Fibroblast of skin of right biceps (primary cell): ENCODE measurements at places on chromosomes 2 and 18.

- DNase-seq: no peak
Measured at GRCh38 chr2:145797692-145798091, 1277.8 kb upstream of the ZEB2 start.

DNA sequence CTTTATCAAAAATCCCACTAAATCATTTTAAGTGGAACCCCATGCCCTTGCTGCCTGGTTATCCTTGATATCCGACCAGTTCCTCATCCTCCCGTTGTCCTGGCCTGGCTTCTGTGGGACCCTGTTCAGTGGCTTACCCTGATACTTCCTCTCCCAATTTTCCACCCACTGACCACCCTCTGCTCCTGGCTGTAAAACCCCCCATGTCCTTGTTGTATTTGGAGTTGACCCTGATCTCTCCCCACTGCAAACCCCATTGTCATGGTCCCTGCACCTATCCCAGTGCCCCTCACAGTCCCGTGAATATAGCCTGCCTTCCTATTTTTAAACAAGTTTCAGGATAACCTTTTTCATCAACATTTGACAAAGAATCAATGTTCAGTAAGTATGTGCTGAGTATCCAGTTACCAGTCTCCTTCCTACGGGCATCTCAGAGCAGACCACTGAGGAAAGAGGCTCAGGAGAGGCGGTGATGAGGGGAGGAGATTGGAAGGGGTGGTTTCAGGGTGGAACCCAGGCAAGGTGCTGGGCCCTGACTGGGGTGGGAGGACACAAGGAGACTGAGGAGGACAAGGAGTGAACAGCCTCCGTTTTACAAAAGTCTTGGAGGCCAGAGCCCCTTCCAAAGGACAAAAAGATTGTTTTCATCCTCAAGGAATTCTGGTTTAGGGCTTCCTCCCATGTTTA lies 131.8 kb downstream of the PXDN start:
- DNase-seq: no peak

DNA sequence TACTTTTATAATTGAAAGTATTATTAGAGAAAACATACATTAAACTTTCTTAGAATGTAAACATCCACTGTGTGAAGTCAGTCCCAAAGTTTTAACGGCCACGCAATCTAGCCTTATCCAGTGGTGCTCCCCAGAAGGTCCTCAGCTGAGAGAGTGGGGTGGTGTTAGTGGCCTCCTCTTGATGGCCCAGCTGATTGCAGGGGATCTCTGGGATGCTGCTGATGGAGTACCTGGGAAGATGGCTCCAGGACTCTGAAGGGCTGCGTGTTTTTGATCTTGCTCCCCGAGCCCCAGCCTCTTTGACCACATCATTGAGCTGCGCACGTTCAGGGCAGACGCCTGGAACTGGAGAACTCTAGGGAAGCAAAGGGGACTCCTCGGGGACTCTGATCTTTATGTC lies 181.4 kb downstream of the FAM210A start:
- no peak for DNase-seq

GRCh38 chr2:68637047-68637446 lies 6.3 kb upstream of the PROKR1 start:
- DNase-seq: no peak

- DNase-seq: no peak
Measured at GRCh38 chr18:8253944-8254343, 355.3 kb upstream of the RAB12 start.

DNA sequence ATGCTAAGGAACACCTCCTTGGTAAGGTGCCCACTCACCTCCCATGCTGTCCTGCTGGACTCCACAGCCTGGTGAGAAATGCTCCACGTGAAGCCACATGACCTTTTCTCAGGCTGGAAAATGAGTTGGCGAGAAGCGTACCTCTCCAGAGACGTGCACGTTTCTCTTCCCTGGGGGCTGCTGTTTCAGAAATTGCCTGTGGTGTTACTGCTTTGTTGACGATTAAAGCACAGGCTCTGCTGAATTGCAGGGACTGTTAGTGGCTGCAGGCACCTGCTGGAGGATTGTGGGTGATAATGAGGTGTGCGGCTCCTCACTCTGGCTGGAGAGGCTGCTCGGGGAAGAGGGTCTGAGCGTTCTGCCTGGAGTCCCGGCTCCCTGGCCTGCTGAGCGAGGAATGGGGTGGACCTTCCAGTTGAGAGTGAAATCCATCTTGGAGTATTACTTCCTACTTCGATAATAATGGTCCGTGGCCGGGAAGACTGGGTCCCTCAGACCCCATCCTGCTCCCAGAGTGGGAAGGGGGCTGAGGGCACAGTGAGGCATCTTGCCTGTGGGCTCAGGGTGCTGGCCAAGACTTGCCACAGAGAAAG lies 199.3 kb upstream of the HDAC4 start:
- no peak for DNase-seq

- DNase-seq: no peak
Measured at GRCh38 chr2:86308984-86309695, 28.3 kb downstream of the REEP1 start.

DNA sequence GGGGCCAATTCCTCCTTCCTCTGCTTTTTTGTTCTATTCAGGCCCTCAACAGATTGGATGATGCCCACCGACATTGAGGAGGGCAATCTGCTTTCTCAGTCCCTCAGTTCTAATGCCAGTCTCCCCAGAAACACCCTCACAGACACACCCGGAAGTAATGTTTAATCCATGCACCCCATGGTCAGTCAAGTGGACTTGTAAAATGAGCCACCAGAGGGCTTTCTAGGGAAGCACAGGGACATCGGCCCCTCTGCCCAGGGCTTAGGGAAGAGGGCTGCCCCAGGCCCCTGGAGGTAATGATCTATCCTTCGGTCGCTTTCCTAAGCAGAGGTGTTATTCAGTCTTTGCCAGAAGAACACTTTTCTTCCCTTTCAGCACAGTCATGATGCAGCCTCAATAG lies 107.4 kb downstream of the PDCL3 start:
- DNase-seq: no peak

- DNase-seq: no peak
Measured at GRCh38 chr2:121372721-121373353, 87.8 kb upstream of the TFCP2L1 start.

DNA sequence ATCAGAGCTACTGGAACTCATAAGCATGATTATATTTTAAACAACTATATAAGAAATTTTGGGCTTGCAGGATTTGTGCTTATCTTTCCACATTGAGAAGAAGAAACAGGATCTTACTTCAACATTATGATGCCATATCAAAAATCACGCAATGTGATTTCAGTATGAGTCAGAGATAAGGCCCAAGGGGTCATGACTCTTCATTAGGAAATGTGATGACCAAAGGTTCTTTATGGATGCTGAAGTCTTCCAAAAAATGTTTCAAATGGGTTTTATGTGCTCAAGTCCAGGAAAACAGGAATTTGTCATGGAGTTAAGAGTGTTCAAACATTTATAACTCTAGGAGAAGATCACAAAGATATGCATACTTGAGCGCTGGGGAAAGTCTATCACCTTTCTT lies 7.8 kb upstream of the SERPINB2 start:
- no peak for DNase-seq

DNA sequence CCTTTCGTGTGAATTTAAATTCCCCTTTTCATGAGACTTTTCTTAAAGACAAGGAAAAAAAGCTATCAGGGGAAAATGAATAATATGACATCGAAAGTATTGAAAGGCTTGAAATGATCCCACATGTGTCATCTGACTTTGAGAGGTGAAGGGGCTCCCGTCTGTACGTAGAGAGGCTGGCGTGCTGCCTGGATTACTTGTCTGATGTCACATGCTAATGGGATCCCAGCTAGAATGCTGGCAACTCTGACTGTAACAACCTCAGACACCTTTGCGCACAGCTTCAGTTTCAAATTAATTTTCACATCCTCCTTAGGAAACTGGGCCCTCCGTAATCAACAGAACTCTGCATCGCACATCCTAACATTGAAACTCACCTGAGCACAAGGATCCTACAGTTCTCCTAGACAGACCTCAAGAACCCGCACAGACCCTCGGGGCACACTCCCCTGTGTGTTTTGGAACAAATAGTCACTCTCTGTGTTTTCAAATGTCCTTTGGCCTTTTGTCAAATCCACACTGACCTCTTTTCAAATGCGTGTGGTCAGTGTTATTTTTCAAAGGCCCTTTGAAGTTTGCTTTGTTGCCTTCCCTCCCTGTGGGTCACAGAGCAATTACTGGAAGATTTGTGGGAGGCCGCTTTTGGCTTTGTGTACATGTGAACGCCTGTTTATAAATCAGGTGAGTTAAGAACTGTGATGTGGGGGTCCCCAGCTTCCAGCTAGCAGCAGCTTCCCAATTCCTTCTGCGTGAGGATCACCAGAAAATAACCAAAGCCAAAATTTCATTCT lies 65.9 kb downstream of the IL1R2 start:
- peak; percentile 77 for DNase-seq

DNA sequence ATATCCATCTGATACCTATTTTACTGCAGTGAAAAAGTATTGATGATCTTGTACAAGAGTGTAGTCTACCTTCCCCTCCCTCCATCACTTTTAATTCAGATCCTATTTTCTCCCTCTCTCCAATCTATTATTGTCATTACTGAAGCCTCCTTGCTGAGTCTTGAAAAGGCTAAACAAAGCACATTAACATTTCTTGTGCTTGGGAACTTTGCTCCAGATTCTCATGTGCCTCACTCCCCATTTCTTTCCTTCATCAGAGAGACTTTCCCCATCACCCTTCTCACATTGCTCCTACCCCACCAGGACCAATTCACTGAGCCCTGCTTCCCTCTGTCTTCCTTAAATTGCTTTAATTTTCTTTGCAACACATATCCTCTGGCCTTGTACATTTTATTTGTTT lies 736.2 kb upstream of the GCFC2 start:
- no peak for DNase-seq

DNA sequence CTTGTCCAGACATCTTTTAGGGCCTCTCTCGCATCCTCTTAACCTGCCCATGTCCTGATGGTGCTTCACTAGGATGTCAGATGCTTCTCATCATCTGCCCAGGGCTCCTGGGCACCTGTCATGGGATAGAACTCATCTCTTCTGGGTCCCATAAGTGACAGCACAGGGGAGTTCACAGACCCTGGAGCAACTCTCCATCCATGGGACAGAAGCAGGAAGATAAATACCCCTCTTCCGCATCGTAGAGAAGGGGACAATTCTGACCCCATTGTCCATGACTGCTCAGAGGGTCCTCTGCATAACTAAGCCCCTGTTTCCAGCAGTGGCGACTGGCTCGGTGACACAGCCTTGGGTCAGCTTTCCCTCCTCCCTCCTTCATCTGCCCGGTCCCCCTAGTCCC lies 82.3 kb downstream of the TWIST2 start:
- no peak for DNase-seq

GRCh38 chr2:61493523-61493942 lies 22.6 kb upstream of the USP34 start:
- peak; percentile 48 for DNase-seq

DNA sequence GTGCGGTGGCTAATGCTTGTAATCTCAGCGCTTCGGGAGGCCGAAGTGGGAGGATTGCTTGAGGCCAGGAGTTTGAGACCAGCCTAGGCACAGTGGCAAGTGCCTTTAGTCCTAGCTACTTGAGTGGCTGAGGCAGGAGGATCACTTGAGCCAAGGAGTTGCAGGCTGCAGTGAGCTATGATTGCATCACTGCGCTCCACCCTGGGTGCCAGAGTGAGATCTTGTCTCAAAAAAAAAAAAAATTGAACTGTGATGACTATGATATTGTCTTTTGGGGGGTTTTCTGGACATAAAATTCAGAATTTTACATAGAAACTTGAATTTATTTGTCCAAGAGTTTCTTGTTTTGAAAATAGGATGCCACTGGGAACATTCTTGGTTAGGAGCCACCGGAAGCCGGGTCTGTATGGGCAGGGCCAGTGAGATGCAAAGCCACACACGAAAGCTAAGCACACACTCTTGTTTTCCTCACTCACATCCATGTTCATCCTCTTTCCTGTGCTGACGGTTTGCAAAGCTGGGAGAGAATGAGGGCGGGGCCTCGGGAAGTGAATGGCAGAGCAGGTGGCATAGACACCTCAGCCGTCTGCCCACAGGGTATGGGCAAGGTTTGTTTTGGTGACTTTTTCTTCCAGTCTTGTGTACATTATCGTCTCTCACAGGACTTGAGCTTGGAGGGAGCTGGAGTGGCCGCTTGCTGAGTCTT lies 12.6 kb downstream of the AGAP1 start:
- DNase-seq: no peak

- no peak for DNase-seq
Measured at GRCh38 chr18:32847691-32848090, 74.9 kb upstream of the KLHL14 start.
